ENCODE measurements at places on chromosomes 6 and 20. TPM values are rescaled to one million over a fixed set of nuclear protein-coding genes. Genes with fewer than 3 reads are reported as not detected.

The C20orf96 gene
- 6.6 TPM for polyA plus RNA-seq

The WFDC12 gene
- 5.9 TPM for polyA plus RNA-seq

The FILIP1 gene
- 5.6 TPM for polyA plus RNA-seq

The FAM83B gene
- 0.04 TPM for polyA plus RNA-seq

The ZSCAN12 gene
- polyA plus RNA-seq, result 1.8 TPM
